ENCODE measurements at places on chromosomes 5 and 9. TPM values are rescaled to one million over a fixed set of nuclear protein-coding genes. Genes with fewer than 3 reads are reported as not detected.

DNA sequence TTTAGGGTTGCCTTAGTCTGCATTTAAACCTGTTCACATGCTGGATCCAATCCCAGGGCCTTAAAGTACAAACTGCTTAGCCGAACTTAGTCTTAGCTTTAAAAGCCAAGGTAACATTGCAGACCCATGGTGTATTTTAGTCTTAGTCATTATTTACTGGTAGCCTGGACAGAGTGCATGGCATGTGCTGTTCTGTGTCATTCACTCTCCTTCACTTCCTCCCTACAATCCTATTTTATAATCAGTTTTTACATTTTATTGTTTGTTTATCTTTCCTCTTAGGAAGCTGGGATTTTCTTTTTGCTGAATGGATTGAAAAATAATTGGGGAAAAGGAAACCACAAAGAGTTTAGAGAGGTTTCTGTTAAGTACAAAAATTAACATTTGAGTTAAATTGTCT lies 29.4 kb upstream of the TAL2 start:
- DNase-seq, result no peak

DNA sequence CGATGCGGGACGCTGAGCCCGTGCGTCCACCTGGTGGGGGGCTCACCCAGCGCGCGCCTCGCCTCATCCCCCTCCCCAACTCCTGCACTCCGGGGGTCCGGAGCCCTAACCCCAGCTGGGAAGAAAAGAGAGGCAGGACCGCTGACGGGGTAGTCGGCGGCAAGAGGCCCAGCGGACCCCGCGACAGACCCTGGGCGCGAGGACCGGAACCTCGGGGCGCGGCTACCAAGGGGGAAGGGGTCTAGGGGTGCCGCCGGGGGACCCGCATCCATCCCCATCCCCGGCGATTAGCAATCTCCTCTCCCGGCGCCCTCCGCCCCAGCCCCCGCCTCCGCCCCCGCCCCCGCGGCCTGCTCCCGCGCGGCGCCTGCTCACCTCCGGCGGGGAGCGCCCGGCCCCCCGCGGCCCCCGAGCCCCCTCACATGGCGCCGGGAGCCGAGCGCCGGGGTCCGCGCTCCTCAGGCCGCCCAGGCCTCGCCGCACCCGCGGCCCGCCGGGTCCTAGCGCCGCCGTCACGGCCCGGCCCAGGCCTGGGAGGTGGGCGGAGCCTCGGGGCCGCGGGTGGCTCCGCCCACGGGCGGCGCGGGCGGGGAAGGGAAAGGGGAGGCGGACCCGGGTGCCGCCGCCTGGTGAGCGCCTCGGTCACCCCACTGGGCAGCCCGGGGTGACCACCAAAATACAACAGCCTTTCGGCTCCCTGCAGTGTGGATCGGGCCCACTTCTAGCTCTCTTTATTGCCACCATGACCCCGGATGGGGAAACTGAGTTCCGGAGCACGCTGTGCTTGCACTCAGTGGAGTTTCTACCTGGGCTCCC lies at the start of gene ST6GALNAC6:
ST6GALNAC6 (minus strand) TSS at position 476 of the 816 bp plus-strand sequence. CDS start 1,622 bp downstream, outside the sequence.
- peak; percentile 63 for DNase-seq

DNA sequence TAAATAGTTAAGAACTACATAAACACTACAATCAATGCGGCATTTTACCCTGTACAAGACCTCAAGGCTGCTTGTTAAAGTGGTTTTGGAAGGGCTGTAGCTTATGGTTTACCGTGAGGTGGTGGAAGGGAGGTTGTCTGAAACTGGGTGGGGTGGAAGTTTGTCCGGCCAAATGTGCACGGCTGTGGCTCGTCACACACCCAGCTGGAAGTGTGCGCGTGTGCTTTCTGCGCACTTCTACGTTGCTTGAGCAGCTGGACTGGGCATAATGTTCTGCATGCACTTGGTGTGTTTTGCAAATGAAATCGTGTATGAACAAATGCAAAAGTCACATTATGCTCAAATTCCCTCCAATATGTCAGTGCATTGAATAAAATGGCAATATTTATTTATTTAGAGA lies 17.4 kb upstream of the FLT4 start:
- DNase-seq, result no peak

- DNase-seq, result no peak
These were observed 69.8 kb downstream of the GALNT10 start for GRCh38 chr5:154260224-154260927.

DNA sequence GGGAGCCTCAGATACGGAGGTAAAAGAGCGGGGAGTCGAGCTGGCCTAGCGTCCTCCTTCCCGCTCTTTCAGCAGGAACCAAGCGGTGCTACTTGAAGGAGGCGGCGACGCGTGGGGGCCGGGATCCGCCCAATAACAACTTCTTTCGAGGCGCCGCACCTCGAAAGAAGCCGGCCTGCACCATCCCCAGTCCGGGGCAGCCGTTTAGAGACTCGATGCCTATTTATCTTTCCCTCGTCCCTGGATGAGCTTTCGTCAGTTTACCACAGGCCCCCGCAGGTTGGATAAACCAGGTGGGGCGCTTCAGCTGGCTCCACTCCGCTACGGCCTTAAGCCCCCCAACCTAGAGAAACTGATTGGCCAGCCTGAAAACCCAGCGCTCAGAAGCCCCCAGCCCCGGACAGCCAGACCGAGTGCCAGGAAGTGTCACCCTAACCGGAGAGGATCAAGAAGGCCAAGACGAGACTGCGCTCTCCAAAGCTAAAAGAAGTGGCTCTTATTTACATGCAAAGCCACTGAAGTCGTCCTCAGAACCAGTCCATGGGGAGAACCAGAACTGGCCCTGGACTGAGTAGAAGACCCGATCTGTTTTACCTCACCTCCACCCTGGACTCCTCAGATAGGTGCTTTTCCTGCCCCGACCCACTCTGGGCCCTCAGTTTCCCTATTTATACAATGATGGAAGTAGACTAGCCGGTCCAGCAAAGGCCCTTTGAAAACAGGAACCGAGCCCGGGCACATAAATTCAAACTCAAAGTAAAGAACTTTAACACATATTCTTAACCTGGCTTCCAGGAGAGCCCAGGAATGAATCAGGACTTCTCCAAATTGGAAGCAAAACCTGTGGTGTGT lies 1.4 kb downstream of the HAND1 start:
- DNase-seq, result no peak

DNA sequence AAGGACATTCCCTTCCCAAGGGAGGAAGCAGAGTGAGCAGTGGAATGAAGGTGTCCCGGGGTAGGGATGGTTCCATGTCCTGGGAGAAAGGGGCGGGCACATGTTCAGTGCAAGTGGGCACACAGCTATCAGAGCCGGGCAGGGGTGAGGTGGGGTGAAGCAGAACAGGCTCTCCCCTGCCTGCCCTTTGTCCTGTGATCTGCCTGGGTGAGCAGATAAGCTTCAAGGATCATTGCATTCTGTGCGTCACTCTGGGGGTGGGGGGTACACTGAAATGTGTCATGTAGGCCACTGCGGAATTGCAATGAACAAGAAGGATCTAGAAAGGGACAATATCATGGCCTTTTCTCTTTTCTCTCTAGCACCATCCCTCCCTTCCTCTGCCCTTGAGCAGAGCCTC lies 61.7 kb upstream of the SHB start:
- no peak for DNase-seq

DNA sequence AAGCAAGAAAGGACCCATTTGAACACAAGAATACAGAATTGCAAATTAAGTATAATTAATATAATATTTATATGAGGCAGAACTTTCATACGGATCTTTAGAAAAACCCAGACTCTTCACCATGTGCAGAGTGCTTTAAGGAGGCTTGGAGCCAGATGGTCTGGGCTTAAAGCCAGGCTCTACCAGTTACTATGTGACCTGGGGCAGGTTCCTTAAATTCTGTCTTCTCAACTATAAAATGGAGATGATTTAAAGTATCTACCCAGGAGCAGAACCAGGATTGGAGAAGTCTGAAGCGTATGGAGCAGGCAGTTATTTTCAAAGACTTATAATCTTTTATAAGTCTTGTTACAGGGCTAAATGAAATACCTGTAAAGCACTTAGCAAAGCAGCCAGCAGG lies 202.1 kb downstream of the TSSK1B start:
- DNase-seq, result no peak

The SLC6A19 gene
- not detected for total RNA-seq

- DNase-seq, result peak; percentile 19
These were observed 22.1 kb upstream of the PLPP6 start for GRCh38 chr9:4640027-4640426.

DNA sequence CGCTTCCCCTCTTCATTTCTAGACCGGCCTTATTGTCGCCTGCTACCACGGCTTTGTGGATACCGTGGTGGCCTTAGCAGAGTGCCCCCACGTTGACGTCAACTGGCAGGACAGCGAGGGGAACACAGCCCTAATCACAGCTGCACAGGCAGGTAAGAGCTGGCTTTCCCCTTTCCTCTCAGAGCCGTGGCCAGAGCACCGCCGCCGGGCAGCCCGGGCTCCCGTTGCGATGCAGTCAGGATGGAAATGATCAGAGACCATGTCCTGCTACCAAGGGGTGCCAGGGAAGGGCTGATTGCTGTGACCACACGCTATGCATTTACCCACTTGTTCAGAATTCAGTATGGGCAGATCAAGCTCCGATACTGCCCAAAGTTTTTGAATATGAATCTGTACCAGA lies 54.4 kb downstream of the ANKRD33B start:
- DNase-seq, result no peak

GRCh38 chr9:117827456-117827855 lies 123.3 kb downstream of the TLR4 start:
- no peak for DNase-seq

The C9 gene
- total RNA-seq, result not detected

The TBC1D13 gene
- 24.6 TPM for total RNA-seq

- DNase-seq, result no peak
These were observed 28.6 kb downstream of the DCAF12 start for GRCh38 chr9:34097865-34098264.

GRCh38 chr9:27664121-27664779 lies 91.0 kb upstream of the C9orf72 start:
- DNase-seq, result no peak

The SPINK7 gene
- total RNA-seq, result not detected

- DNase-seq, result no peak
These were observed 166.6 kb downstream of the CDK5RAP2 start for GRCh38 chr9:120413121-120414048.

The PCDHA9 gene
- total RNA-seq, result not detected

DNA sequence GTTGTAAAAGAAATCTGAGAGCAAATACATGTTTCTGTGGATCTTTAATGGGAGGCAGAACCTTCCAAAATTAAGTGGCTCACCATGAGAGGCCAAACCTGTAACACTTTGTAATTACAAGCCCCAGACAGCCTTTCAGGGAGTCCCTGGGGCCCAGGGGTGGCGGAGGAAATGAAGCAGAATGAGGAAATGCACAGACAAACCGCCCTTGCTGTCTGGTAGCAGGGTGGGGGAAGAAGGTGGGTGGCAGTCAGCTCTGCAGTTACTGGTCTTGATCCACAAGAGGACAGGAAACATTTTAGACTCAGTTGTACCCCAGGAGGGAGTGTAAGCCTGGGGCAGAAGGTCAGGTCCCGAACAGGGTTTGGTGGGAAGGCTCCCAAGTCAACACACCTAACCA lies 6.5 kb downstream of the ARL14EPL start:
- no peak for DNase-seq

GRCh38 chr5:168171901-168172759 lies 119.3 kb upstream of the WWC1 start:
- no peak for DNase-seq

DNA sequence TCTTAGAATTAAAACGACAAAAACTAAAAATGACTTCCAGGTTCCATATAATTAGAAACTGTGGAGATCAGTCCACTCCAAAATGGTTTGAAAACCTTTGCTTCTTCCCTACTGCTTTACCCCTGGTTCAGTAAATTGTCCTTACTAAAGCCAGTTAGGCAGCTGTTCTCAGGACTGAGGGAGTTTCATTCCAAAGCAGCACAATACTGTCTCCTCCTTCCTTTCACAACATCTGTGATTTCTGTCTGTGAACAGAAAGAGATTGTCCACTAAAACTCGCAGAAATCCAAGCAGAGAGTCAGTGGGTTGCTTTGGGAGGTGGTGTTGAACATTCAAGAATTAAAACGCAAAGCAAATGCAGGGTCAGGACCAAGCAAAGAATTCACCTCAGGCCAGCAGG lies 740.8 kb upstream of the ZNF608 start:
- DNase-seq, result no peak
